ENCODE measurements at places on chromosomes 11 and 22.

DNA sequence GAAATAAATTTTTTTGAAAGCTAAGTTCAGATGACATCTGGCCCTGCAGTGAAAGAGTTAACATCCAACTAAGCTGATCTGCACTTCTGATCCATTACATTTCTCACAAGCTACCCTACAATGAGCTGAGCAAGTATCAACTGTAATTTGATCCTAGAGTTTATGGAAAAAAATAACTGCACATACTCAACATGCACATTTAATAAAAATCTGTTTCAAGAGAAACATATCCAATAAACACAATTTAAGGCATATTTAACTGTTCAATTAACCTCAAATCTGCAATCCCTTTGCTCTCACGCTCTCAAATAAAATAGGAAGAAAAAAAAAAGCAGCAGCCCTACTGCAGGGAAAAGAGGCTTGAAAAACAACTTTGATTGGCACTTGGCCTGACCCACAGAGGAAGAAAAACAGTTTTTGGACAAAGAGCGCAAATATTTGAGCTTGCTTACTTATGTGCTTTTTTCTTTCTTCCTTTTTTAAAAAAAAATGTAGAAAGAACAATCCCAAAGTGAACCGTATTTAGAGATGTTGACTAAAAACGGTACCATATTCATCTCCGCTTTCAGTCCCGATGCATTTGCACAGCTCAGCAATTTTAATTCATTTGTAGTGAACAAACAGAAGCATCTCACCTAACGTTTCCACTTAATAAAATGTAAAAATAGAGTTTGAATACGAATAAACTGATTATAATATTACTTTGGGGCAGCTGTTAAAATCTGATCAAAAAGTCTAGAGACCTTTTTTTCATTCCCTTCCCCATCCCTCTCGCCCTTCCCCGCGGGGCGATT is 1.6 kb downstream of the SESN3 start:
- DNase-seq = no peak

GRCh38 chr11:19525276-19525675 is 187.4 kb upstream of the NAV2 start:
- DNase-seq = no peak

- no peak for DNase-seq
These were observed 5.4 kb downstream of the DEAF1 start for GRCh38 chr11:689625-690024.

DNA sequence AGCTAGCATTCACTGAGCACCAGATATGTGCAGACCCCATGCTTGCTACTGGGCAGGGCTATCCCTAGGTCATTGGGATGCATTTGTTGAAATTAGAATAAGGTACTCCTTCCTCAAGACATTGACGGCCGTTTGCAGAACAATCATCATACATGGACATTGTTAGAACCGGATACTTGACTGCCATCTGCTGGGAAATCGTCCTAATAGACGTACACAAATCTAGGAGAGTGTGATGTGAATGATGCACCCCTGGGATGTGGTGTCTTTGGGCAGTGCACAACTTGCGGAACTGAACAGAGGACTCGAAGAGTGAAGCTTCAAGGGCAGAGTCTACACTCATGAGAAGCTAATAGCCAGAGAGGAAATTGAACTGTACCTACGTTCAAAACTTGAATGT is 35.9 kb downstream of the MYO18B start:
- DNase-seq = no peak

DNA sequence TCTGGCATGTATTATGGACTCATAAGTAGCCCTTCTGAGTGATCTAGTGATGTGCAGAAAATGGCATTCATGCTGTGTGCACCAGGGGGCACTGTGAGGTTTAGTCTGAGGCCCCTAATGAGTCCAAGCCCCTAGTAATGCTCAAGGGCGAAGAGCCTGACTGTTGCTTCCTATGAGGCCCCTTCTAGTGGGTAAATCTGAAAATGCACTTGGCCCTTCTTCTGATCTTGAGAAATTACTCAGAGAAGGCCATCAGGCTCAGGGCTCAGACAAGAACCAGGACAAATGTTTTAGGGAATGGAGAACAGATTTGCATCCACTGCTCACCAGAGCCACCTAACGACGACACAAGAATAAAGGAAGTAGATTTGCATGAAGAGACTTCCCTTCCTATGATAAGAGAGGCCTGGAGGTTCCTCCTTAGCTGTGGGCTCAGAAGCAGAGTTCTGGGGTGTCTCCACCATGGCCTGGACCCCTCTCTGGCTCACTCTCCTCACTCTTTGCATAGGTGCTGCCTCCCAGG is 75.8 kb downstream of the GGTLC2 start:
- no peak for DNase-seq

GRCh38 chr11:112822478-112823274 is 138.5 kb upstream of the NCAM1 start:
- no peak for DNase-seq

- no peak for DNase-seq
These were observed 154.6 kb downstream of the BRD1 start for GRCh38 chr22:49673048-49673447.

DNA sequence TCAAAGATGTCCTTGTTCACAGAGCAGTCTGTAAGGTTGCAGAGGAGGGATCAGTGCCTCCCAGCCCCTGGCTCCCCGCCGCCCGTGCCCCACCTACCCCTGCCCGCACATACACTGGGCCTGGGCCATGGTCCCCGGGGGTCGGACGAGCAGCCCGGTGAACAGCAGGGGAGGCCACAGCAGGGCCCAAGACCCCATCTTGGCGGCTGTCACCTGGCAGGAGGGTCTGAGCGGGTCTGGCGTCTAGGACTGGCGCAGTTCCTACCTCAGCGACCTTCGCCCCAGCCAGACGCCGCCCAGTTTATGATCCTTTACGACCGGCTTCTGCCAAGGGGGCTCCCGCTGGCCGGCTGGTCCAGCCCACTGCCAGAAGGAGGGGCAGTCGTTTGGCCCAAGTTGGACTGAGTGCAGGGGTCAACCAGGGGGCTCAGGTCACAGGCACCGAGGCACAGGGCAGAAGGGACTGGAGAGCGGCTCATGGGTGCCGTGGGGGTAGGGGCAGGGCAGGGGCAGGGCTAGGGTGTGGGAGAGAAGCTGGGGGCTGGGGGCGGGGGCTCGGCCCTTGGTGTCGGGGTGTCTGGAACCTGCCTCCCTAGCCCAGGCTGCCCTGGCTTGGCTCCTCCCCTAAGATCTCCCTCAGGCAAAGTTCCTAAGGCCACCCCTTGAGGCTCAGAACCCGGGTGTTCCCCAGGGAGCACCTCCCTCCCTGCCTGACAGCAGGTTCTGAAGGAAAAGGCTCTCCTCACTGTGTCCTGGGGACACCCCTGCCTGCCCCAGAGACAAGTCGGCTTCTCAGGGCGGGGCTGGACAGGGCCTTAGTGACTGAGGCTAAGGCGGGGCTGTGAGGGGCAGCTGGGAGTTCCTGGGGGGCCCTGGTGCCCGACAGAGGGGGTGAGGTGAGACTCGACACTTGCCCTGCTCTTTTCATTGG is at the start of gene CDHR5:
TSS of gene CDHR5 (minus strand) at position 251 of the 931 bp plus-strand sequence. CDS start at position 198, 53 bp downstream.
- DNase-seq = no peak

GRCh38 chr22:50446708-50447575 is 27.9 kb downstream of the SBF1 start:
- no peak for DNase-seq

GRCh38 chr11:2740275-2740940 is 40.6 kb upstream of the KCNQ1OT1 start:
- no peak for DNase-seq

- no peak for DNase-seq
These were observed 1.1 kb upstream of the SAMM50 start for GRCh38 chr22:43953988-43954785.

- DNase-seq = no peak
These were observed 34.4 kb downstream of the SCUBE2 start for GRCh38 chr11:9057007-9057406.

- no peak for DNase-seq
These were observed 1160.3 kb downstream of the FAM181B start for GRCh38 chr11:81573367-81573766.

DNA sequence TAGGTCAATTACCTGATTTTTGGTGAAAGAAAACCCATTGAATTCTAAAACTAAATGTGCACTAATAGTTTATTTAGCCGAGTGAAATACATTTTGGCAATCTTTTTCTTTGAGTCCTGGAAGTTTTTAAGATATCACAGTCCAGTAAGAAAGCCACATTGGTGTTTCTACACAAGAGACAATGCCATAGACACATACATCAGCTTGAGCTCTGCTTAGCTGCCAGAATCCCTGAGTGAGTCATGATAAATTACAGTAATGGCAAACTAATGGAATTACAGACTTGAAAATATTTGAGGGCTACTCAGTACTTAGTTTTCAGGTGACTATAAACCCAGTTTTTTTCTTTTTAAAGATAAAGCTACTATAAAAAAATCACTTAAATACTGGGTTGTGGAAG is 155.4 kb downstream of the OR4C45 start:
- no peak for DNase-seq

DNA sequence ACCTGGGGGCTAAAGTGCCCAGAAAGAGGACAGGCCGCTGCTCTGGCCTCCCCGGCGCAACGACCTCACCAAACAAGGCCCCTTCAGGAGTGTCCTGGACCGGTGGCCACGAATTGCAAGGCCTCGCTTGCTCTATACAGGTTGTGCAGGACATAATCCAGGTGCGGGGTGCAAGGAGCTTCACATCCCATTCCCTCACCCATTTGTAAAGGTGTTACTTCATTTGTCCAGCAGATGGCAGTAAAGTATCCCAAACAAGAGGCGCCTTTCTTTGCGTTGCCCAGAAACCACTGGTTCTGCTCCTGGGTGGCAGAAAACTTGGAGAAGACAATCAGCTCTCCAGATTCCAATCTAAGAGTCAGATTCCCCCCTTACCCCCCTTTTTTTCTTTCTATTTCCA is 35.9 kb upstream of the PRDM11 start:
- peak; percentile 61 for DNase-seq

GRCh38 chr11:46513934-46514342 is 79.9 kb downstream of the AMBRA1 start:
- no peak for DNase-seq

- DNase-seq = no peak
These were observed 8.7 kb upstream of the TBC1D22A start for GRCh38 chr22:46753761-46754109.
